ENCODE measurements at places on chromosomes 13 and 19.
A peak's percentile ranks its signal among the peaks of the same experiment; 100 is the strongest.

GRCh38 chr19:16940626-16941025 lies 51.8 kb downstream of the F2RL3 start:
- no peak for DNase-seq

DNA sequence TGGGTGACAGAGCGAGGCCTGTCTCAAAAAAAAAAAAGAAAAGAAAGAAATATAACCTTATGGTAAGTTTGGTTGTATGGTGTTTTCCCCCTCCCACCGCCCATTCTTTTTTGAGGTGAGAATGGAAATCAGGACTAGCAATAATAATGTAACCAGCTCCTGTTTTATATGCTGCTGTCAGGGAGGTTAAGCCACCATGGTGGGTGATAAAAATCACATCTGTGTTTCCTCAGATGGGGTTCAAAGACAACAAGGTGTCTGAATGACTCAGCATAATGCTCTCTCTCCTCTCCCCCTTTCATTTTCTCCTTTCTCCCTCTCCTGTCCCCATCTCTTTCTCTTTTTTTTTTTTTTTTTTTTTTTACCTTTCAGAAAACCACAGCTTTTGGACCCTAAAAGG lies 28.3 kb upstream of the GARRE1 start:
- peak; percentile 3 for DNase-seq

DNA sequence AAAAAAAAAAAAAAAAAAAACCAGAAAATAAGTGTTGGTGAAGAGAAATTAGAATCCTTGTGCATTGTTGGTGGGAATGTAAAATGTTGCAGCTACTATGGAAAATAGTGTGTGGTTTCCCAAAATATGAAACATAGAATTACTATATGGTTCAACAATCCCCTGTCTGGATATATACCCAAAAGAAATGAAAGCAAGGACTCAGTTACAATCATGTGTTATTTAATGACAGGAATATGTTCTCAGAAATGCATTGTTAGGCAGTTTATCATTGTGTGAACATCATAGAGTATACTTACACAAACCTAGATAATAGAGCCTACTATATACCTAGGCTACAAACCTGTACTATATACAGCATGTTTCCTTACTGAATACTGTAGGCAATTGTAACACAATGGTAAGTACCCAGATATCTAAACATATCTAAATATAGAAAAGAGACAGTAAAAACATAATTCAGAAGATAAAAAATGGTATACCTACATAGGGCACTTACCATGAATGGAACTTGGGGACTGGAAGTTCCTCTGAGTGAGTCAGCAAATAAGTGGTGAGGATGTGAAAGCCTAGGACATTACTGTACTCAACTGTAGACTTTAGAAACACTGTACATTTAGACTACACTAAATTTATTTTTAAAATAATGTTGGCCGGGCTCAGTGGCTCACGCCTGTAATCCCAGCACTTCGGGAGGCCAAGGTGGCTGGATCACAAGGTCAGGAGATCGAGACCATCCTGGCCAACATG lies 25.7 kb upstream of the SLC7A1 start:
- DNase-seq, result no peak

GRCh38 chr19:56253737-56254136 lies 18.8 kb upstream of the EDDM13 start:
- DNase-seq, result no peak

- peak; percentile 34 for DNase-seq
Observed at GRCh38 chr13:35978607-35979316, 152.4 kb downstream of the DCLK1 start.

GRCh38 chr19:56294549-56294948 lies 20.1 kb downstream of the ZSCAN5A start:
- no peak for DNase-seq

DNA sequence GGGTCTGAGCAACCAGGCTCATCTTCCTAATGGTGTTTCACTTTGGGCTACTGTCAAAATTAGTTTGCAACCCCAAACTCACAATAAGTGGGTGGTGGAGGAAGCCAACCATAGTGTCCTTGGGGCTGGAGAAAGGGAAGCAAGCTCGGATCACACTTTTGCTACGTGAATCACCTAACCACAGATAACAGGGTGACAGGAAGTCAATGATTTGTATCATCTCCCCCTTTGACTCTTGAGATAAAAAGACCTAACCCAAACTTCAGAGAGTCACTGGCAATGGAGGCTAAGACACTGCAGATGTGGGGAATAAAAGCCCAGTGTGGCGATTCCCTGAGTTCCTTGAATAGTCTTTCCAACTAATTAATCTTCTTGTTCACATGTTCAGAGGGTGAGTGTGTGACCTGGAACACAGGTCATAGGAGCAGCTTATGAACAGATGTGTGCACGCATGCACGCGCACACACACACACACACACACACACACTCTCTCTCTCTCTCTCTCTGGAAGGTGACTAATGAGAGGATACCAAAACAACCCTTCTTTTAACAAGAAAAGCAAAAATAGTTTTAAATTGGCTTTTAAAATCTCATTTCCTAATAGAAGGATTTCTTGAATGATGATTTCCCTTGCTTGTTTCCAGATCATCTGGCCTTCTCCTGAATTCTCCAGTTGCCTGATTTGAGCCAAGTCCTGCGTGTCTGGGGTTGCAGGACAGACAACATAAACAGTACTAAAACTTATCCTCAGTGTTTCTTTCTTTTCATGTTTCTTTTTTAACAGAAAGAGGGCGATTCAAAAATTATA lies 21.2 kb upstream of the DOCK9 start:
- DNase-seq, result peak; percentile 32

DNA sequence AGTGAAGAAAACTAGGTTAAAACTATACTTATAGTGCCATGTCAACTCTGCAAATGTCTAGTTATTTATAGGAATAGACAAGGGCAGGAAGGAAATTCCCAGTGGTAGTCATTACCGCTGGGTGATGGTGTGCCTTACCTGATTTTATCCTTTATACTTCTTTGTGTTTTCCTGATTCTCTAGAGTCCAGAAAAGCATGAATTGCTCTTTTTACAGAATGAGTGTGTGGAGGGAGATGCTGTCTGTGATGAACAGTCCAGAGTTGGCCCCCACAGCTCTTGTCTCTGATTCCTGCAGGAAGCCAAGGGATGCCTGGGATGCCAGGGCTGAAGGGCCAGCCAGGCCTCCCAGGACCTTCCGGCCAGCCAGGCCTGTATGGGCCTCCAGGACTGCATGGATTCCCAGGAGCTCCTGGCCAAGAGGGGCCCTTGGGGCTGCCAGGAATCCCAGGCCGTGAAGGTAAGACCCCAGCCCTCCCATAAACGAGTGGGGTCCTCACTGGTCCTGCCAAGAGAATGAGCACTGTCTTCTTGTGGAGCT lies 83.7 kb downstream of the RAB20 start:
- DNase-seq, result no peak

- DNase-seq, result no peak
Observed at GRCh38 chr13:49731766-49732165, 40.5 kb upstream of the EBPL start.

GRCh38 chr19:46823049-46823448 lies 27.6 kb downstream of the AP2S1 start:
- DNase-seq, result no peak

DNA sequence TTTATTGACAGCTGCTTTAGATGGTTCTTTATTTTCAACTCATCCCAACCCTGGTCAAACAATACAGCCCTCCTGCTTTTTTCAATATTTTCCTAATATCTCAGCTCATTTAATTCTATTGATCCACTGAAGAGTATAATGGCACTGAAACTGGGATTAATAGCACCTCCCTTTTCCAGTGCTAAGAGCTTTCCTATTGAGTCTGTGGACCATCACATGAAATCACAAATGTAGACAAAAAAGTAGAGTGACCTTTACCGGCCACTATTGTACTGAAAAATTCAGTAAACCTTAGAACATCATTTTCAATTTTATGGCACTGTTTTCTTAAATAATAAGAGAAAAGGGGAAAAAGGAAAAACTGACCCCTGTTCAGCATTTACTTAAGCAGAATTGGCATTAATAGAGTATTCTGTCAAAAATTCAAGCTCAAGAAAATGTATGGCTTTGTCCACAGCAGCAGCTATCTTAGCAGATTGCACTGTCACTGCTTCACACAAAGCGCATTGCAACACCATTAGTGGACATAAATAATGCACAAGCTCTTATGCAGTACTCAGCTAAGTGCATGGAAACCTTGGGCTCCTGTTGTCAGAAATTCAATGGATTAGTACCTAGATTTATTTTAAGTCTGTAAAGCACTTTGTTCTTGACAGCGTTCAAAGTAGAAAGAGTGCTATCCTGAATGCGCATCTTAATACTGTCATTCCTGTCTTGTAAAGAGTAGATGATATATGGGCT lies 851.0 kb upstream of the KLHL1 start:
- no peak for DNase-seq

DNA sequence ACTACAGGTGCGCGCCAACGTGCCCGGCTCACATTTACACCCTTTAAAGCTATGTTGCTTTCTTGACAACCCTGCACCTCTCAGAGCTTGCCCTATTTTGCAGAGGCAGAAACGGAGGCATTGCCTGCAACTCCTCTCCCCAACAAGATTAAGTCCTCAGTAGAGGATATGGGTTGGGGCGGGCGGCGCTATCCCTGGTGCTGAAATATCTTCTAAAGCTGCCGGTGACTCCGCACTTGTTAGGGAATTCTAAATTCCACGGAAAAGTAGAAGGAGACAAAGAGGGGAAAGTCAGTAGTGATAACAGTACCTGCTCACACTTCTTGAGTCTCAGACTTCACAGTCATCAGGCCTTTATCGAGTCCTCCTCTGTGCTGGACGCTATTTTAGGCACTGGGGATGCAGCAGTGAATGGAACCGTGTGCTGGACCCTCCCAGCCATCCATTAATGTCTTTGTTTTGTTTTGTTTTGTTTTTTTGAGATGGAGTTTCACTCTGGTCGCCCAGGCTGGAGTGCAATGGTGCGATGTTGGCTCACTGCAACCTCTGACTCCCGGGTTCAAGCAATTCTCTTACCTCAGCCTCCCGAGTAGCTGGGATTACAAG lies 18.0 kb downstream of the SLC5A5 start:
- no peak for DNase-seq

DNA sequence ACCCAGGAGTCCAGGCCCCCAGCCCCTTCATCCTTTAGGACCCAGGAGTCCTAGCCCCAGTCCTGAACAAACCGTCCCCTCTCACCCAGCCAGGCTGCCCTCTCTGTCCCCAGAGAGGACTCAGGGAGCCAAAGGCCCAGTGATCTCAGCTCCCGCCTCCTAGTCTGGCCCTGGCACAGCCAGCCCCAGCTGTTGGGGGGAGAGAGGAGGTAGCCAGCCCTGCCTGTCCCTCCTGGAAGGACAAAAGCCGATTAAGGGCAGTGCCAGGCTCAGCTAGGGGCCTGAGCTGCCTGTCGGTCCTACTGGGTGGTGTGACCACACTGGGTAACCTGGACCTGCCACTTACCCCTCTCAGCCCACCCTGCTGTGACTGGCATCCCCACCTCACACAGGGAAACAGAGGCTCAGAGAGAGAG lies 14.5 kb downstream of the LIPE start:
- no peak for DNase-seq

DNA sequence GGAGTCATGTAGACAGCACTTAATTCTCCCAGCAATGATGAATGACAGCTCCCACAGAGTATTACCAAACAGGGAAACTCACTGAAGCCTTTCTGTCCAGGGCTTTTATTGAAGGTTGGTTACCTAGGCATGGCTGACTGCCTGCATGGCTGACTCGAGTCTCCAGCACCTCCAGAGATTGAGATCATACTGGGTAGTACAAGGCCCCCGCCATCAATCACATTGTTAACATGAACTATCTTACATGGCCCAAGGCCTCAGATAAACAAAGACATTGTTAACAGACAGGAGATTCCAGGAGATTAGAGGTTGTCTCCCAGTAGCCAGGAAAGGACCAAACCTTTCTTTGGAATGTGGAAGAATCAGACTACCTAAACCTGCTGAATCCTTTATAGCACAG lies 128.3 kb upstream of the LSM14A start:
- no peak for DNase-seq

GRCh38 chr13:65744836-65745235 lies 1485.3 kb downstream of the PCDH9 start:
- no peak for DNase-seq

DNA sequence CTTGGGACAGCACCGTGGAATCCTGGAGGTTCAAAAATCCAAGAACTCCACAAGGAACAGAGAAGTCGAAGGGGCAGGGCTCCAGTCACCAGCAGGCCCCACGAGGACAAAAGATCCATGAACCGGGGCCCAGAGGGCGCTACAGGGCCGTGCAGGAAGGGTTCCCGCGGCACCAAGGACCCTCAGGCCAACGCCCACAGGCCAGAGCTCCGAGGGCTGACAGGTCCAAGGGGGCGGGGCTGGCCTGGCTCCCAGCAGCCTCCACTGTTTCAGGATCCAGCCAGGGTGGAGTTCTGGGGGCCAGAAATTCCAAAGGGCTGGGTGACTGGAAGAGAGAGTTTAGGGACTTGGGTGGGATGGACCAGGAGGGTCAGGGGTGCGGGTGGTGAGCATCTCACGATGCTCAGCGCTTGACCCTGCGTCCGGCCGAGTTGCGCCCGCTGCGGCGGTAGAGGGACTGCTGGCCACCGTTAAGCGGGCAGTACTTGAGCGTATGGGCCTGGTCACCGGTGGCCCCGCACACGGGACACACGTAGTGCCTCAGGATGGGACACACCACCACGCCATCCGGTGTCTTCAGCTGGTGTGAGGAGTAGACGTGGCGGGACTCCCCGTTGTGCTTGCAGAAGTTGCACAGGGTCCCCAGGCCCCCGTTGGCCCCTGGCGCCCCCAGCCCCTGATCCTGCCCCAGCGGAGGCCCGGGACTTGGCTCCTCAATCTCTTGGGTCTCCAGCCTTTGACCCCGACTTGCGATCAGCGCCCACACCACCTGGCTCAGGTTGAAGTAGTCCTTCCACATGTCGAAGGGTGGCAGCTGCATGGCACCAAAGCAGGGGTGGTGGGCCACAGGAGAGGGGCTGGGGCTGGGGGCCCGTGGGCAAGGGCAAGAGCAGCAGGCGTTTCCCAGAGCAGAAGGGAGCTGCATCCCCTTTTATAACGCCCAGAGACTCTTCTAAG lies at the start of gene NANOS2:
Gene NANOS2, minus strand, starts transcription at position 905 of the 957 bp plus-strand sequence. Its CDS starts 85 bp downstream, at position 820.
- peak; percentile 15 for DNase-seq

DNA sequence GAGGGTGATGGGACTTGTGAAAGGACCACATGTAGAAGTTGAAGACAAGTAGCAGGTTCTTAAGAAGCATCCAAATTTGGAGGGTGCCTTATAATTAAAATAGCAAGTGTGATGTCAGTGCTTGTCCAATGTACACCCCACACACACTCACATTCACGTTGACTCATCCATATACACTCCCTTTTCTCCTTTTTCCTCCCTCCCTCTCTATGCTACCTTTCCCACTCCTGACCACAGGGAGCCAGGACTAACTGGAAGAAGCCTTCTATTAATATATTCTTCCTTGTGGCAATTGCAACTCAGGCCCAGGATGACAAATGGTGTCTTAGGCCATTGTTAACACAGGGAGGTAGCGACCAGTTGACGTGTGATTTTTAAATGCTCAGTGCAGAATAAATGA lies 16.3 kb upstream of the GPR183 start:
- DNase-seq, result no peak

Measured in activated T-cell treated with anti-CD3 and anti-CD28 coated beads, Interleukin-2, amount 50 U/mL, for 72 hours (primary cell).